ENCODE measurements at places on chromosomes 12 and 14.

DNA sequence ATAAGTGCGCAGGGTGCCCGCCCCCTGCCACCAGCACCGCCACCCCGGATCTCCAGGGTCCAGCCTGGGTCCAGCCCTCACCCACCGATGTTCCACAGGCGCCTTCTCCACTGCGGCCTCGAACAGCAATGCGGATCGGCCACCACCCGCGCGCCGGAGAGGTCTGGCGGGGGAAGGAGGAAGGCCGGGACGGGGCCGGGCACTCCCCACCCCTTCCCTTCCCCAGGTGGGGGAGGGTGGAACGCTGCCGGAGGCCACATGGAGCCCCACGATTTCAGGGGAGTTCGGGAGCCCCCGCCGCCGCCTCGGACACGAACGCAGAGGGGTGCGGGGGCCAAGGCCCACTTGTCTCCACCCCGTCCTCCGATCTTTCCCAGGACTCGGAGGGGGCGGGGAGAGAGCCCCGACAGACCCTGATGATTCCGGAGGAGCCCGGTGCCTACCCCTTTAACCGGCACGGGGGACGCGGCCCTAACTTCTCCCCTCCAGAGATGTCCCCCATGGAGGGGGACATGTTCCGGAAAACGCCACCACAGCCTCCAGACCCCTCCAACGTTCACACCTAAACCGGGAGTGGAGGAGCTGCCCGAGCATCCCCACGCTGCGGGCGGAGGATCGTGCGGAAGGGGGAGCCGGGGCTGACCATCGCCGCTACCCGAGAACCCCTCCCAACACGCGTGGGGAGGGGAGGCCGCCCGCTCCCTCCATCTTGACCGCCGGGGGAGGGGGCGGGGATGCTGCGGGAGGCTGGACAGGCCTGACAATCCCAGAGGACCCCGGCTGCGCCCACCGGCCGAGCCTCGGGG is 1.1 kb downstream of the ATXN2 start:
- DNase-seq = peak; percentile 85

- no peak for DNase-seq
These were observed 225.3 kb downstream of the KCNH5 start for GRCh38 chr14:62819931-62820330.

GRCh38 chr14:62800577-62800976 is 244.7 kb downstream of the KCNH5 start:
- no peak for DNase-seq

GRCh38 chr14:85701763-85702162 is 171.8 kb downstream of the FLRT2 start:
- no peak for DNase-seq

- no peak for DNase-seq
These were observed 4.3 kb downstream of the IRF2BPL start for GRCh38 chr14:77024171-77024691.

GRCh38 chr14:103630364-103631108 is 1.5 kb downstream of the KLC1 start:
- DNase-seq = no peak

GRCh38 chr12:102990419-102990818 is 32.9 kb downstream of the ASCL1 start:
- no peak for DNase-seq

GRCh38 chr14:92675421-92675820 is 73.0 kb downstream of the LGMN start:
- DNase-seq = no peak

GRCh38 chr12:19244312-19244711 is 114.8 kb downstream of the PLEKHA5 start:
- no peak for DNase-seq

DNA sequence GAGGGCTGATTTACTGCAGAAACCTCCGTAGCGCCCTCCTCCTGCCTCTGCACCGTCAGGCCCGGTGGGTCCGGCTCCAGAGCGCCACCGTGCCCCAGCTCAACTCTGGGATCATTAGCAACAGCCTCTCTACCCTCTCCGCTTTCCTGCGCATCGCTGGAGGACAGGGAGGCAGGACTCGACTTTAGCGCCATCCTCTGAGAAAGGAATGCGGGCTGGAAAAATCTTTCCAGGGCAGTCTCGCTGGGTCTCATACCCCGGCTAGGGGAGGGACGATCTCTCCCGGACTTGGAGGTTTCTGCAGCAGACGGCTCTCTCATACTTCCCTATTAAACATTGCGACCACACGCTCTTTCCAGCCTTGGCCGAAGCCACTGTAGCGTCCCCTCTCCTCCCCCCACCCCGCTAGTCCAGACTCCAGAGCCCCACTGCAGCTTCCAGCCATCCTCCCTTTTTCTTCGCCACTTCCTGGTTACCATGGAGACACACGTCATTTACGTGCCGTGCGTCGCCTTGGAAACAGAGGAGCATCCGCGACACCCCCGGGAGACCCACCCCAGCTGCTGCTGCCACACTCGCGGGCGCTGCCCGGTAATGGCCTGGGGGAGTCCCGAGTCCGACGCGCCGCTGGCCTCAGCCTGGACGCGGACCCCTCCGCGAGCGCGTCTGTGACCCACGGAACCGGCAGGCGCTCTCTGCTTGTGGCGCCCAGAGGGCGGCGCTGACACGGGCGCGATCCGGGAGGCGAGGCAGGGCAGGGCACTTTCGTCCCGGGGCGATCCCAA is at the start of gene CCDC184:
Gene CCDC184, plus strand, starts transcription at position 554 of the 785 bp plus-strand sequence. CDS start 479 bp downstream, outside the sequence.
- DNase-seq = no peak

DNA sequence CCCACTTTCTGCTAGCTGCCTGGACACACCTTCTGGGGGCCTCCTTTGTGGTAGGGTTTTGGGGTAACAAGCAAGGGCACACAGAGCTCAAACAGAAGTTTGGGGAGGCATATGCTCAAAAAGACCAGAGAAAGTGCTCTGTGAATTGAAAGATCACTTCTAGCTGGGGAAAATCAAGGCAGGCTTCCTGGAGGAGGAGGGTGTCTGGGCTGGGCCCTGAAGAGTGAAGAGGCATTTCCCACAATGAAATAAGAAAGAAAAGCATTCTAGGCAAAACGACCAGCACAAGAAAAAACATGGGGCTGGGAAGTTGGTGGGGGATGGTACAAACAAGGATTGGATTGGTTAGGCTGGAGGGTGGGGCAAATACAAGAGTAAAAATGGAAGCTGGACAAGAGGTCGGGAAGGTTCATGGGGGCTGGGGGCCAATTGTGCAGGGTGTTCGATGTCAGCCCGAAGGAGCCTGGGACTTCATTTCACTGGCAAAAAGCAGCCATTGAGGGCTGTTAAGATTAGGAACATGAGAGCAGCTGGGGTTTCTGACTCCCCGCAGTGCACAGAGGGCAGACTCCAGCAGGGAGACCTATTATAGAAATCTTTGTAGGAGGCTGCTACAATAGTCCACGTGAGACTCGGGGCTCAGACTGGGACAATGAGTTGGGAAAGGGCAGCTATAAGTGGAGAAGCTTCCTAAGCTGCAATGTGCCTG is 51.5 kb upstream of the CMKLR1 start:
- no peak for DNase-seq

GRCh38 chr12:74794522-74794921 is 256.9 kb downstream of the ATXN7L3B start:
- no peak for DNase-seq

- no peak for DNase-seq
These were observed 1096.6 kb downstream of the FLRT2 start for GRCh38 chr14:86626530-86626929.

- no peak for DNase-seq
These were observed 606.1 kb downstream of the SLC16A7 start for GRCh38 chr12:60201891-60202290.

DNA sequence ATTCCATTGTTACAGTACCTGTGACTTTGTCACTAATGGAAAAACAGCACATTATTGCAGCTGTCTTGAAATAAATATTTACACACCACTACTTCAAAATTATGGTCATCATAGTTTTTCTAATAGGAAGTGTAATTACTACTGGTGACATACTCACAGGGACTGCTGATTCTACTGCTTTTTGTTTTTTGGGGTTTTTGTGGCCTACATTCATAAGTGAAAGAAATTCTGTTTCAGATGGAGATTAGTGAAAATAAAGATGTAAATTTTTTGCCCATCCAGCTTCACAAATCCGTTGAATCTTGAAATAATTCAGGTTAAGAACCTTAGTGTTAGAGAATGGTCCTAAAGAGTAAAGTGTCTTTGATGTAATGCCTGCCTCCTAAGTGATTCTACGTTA is 17.5 kb downstream of the KNTC1 start:
- no peak for DNase-seq

GRCh38 chr14:71202881-71203280 is 295.6 kb downstream of the PCNX1 start:
- no peak for DNase-seq

GRCh38 chr12:15222219-15222618 is 1.0 kb upstream of the RERG start:
- no peak for DNase-seq

- no peak for DNase-seq
These were observed 190.3 kb downstream of the KLHL28 start for GRCh38 chr14:44771496-44771895.

DNA sequence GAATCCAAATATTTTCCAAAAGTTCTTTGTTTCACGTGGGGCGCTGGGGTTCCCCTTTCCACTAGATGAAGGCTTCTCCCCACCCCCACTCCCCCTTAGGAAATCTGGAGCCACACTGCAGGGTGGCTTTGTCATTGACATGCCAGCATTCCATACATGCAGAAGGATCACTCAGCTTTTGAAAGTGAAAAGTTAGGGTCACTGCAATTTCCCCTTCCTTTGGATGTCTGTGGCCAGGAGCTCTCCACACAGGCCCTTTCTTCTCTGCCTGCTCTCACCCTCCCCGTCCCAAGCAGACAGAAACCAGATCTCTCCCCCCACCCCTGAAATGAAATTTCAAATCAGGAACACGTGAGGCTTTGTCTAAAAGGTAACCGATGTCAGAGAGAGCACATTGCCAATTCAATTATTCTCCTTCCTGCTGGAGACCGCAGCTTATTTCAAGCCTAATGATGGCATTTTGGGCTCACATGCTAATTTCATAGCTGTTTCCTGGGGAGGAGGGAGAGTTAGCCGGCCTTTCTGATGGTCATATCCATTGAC is 153.9 kb upstream of the RFLNA start:
- DNase-seq = no peak

DNA sequence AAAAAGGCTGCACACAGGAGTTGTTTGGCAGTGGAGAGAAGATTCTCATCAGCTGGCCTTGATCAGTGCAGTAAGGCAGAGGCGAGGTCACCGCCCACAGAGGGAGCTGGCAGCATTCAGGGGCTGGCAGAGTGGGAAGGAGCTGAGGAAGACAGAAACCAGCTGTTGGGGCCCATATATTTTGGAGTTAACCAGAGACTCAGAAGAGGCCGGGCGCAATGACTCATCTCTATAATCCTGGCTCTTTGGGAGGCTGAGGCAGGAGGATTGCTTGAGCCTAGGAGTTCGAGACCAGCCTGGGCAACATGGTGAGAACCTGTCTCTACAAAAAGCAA is 17.7 kb downstream of the SMCO2 start:
- no peak for DNase-seq

- DNase-seq = no peak
These were observed 112.2 kb upstream of the USP44 start for GRCh38 chr12:95663525-95663924.

DNA sequence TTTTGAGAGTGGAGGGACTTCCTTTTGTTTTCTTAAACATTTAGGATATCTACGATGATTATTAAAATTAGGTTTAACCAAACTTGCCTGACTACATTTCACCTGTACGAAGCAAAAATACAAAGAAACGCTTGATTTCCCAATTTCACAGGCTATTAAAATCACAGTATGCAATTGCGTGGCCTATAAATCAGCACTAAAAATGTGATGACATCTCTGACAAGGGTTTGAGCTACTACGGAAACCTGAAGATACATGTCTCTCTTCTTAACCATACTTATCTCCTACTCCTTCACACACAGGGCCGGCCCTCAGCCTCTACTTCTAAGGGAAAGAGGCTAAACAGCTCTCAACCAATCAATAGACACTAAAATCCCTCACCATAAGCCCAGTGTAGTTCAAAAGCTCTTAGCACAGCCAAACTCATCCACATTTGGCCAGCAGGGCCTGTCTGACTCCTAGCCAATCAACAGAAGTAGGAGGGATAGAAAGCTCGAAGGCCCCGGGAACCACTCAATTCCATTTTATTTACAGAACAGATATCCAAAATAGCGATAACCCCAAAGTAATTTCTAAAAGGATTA is 137.3 kb downstream of the FOXN3 start:
- no peak for DNase-seq

- no peak for DNase-seq
These were observed 118.7 kb upstream of the TSPAN8 start for GRCh38 chr12:71276541-71276940.

DNA sequence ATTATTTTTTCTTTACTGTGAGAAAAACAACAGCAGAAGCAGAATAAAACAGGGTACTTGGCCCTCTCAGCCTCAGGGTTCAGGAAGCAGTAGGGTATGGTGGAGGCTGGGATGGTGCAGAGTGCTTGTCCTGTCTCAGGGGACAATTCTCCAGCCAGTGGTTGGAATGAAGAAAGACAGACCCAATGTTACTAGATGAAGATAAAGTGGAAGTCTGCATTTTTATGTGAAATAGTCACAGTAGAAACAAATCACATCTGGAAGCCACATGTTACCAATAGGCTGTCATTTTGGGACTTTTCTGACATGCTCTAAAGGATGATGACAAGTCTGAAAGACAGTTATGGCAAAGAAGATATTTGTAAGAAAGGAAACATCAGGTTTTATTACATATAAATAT is 32.3 kb downstream of the PROX2 start:
- no peak for DNase-seq

GRCh38 chr14:73457041-73457923 is 1.1 kb downstream of the NUMB start:
- DNase-seq = peak; percentile 83

- DNase-seq = peak; percentile 32
These were observed 149.4 kb downstream of the BCL11B start for GRCh38 chr14:99122521-99123125.

GRCh38 chr14:99566009-99566389 is 38.0 kb downstream of the CCDC85C start:
- no peak for DNase-seq

Data from osteocyte (in vitro differentiated cells).